ENCODE measurements at places on chromosomes 7 and 10.
A peak's percentile ranks its signal among the peaks of the same experiment; 100 is the strongest.

DNA sequence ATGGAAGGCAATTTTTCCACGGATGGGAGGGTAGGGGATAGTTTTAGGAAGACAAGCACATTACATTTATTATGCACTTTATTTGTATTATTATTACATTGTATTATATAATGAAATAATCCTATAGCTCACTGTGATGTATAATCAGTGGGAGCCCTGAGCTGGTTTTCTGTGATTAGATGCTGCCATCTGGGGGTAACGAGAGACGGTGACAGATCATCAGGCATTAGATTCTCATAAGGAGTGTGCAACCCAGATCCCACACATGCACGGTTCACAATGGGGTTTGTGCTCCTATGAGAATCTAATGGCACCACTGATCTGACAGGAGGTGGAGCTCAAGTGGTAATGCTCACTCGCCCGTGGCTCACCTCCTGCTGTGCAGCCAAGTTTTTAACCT is 103.9 kb upstream of the STK17A start:
- no peak for DNase-seq

DNA sequence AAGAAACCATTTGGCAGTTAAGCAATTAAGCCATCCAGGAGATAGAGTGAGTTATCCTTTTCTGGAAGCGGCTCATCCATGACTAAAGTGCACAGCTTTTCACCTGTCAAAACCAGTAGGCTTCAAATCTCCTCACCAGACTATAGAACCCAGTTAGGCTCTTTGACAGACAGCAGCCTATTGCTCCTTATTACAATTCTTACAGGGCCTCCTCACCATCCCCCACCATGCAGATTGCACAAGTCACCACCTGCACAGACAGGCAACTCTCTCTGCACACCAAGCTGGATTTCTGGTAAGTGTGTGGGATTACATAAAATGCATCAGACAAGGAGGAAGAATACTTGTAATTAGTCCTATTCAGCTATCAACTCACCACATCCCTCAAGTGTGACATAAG is 301.6 kb downstream of the SNX13 start:
- no peak for DNase-seq

DNA sequence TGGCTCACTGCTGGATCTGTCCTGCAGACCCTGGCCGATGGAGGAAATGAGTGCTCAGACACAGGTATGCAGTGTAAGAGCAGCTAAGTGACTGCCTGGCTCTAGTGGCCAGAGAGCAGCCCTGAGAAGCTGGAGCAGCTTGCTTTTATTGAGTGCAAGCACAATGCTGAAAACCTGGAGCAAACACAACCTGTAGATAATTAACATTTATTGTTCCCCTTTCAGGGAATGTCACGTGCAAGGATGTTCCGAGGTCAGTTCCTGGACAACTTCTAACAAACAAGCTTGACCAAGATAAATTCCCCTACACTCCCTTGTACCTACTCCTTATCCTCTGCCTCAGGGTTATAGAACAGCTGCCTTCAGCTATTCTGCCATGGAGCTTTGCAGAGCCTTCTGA is 31.3 kb downstream of the DDC start:
- DNase-seq, result no peak

DNA sequence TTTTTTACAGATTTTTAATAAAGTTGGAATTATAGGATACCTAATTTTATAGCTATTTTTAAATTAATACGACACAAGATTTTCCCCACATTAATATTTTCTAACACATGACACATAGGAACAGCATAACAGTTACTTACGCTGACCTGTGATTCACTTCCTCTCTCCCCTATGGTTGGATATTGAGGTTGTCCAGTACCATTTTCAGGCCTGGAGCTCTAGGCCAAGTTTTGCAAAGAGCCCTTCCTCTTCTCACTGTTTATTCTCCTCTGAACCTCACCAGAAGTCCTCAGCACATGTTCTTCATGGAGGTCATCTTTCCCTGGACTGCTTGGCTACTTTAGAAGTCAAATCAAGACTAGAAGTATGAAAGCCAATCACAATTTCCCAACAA is 28.2 kb downstream of the LYZL1 start:
- no peak for DNase-seq

DNA sequence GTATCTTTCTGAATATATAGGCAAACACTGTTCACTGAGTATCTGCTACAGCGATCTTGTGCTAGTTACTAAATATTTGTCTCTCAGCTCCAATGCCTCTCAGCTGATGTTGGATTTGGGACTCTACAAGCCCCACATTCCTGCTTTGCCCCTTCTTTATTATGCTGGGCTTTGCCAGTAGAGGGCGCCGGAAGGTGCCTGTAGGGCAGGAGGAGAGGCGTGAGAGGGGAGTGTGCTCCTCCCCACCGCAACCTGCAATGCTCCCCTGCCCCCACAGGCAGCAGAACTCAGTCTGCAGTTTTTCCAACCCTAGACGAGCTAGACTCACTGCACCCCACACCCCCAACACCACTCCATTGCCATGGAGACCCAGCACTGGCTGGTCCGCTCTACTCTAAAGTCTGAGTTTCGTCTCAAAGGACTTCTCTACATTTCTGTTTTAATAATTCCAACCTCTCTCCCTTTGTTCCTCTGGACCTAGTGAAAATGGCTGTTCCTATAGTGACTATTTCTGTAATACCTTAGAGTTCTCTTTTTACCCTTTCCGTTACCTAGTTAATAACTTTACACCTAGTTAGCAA is 337.6 kb downstream of the CCSER2 start:
- no peak for DNase-seq

DNA sequence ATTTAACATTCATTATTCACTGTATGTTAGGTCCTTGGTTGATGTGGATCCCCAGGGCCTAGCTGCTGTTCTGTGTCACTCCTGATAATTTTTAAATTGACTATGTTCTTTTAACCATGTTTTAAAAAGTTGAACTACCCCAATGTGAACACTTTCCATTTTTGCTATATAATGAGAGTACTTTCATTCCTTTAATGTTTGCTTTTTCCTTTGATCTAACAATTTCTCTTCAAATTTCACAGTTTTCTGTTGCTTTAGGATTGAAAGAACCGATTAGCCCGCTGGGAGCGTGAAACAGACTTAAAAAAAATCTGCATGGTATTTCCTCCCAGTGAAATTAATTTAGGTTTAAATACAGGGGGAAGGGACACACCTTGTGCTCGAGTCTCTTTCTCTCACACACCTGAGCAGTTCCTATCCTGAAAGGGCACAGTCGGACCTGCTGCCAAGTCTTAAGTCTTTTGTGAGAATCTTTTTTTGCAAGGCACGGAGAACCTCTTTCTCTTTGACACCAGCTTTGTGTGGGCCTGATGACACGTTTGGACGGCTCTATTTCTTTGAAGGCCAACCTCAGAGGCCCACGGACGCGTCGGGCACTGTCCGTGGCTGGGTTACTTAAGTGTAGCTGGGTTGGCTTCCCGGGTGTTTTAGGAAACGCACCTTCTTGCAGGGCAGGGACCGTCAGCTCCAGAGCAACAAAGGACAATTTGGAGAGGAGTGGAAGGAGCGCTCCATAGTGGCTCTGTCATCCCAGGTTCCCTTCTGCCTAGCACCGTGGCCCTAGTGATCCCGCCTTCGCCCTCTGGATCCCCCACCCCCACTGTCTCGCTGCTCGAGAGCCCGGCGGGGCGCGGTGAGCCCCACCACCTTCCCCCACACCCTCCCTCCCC is 1.0 kb upstream of the CHN2 start:
- no peak for DNase-seq

DNA sequence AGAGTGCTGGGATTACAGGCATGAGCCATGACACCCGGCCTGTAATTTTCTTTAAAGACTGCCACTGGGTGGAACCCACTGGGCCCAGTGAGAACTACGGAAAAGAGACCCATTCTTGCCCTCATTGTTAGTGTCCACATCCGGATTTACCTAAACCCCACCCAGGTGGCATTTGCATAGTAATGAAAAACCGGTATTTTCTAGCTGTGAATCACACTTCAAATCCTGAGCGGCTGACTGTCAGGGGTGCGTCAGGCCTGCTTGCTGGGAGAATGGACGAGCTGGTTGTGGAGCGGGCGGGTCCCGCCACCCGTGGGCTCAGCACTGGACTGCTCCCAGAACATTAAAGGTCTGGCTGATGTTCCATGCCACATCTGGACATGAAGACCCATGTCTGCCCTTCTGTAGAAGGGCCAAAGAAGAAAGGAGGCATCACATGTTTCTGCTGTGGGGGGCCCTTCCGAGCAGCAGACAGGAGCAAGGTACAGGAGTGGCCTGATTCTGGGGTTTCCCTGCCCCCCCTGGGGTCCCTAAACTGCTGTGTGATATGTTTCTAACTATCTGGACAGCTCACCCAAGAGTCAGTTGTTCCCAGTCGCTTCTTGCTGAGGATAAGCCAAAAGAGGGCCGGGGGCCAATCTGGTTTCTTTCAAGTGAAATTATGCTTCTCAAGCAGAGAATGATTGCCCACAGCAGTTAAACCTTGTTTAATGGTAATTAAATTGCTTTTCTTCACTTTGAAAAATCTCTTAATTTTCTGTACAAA is 46.4 kb downstream of the KIAA1217 start:
- no peak for DNase-seq

GRCh38 chr7:127692200-127692599 is 40.2 kb downstream of the SND1 start:
- no peak for DNase-seq

DNA sequence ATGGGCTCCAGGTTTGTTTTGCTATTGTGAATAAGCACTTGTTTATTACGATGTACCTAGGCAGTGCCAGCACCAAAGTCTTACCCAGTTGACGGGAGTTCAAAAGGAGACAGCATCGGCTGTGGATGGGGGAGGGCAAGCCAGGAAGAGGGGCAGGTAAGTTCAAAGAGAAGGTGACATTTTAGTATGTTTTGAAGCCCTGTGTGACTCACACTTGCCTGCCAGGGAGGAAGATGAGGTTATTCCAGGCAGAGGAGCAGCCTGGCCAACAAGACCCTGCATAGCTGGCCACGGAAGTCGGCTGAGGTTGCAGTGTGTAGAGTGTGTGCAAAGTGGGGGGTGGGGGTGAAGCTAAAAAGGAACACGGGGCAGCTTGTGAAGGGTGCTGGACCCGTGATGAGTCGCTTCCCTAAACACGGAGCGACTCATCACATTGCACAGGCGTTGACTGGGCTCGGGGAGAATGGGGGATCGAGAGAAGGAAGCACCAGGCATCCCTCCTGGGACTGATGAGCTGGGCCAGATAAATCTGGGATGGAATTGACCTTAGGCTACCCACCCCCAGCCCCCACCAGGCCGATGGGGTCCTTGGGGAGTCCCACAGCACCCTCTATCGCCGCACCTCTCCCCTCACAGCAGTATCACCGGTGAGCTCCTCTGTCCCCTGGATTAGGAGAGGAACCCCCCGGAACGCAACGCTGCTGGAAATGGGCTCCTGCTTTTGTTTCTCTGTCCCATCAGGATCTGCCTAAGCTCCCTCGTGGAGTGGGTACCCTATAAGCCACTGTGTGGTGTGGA is 97.9 kb upstream of the IKZF1 start:
- no peak for DNase-seq

- no peak for DNase-seq
Observed at GRCh38 chr7:148348466-148348865, 242.1 kb upstream of the C7orf33 start.

GRCh38 chr7:124924906-124925305 is 4.7 kb downstream of the POT1 start:
- DNase-seq, result no peak

DNA sequence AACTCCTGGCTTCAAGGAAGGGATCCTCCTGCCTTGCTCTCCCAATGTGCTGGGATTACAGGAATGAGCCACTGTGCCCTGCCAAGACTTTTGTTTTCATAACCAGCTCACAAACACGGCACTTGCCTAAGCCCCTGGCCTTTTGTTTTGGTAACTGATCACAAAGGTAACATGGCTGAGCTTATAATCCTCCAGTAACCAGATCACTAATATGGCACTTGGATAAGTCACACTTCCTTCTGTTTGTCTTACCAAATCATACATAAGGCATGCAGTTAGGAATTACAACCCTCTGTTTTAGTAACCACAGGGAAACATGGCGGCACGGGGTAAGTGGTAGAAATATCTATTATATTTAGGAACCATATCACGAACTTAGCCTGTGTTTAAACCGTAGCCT is 577.1 kb downstream of the CALN1 start:
- no peak for DNase-seq

GRCh38 chr7:69723663-69724062 is 125.4 kb downstream of the AUTS2 start:
- DNase-seq, result no peak

DNA sequence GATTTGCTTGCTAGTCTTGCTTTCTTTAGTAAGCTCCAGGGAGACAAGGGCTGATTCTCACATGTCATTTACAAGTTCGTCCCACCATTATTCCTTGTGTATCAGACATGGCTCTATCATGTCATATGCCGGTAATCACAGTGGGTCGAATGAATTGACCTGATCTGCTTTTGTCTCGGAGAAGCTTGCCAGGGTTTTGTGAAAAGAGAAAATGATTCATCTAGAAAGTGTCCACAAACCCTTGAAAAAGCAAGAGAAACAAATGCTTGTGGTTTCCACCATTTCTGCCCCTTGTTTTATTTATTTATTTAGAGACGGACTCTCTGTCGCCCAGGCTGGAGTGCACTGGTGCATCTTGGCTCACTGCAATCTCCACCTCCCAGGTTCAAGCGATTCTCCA is 278.5 kb downstream of the TCF7L2 start:
- DNase-seq, result no peak

DNA sequence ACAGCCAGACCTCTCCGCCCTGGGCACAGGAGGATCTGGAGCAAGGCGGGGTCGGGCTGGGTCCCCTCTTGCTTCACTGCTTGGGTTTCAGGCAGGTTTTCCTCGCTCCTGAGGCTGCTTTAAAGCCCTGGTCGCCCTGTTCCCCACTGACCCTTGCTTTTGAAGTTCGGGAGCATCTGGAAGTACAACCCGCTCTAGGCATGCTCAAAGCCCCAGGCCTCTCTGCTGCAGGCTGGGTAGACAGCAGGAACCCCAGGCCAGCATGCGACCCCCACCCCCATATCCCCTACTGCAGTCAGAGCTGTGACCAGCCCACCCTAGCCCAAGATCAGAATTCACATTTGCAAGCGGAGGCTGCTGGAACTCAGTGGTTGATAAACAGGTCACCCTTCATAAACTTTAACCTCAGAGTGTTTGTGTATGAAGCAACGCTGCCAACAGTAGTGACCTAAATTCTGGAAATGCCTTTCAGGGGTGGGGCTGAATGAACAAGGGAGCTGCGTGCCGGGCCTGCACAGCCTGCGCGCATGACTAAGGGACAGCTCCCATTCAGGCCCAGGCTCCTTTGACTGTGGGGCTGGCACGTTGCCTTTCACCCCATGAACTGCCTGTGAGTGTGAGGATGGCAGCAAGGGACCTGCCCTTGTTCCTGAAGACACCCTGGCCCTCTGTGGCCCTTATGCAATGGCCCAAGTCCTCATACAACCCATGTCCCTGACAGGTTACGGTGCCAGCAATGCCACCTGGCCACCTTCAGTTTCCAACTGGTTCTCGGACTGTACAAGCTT is 52.5 kb downstream of the PROSER2 start:
- DNase-seq, result peak; percentile 87

DNA sequence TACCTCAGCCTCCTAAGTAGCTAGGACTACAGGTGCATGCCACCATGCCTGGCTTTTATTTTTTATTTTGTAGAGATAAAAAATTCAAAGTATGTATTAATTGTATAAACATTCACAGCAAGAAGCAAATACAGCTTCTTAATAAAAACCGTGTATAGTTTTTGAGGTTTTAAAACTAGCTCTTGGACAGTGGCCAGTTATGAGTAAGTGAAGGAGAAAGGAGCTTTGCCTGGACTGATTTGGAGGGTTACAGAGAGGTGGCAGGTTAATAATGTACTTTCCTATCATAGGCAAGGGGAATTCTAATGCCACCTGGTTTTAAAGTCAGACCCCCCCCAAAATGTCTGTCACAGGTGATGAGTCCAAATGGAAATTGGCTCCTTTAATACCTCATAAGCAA is 43.4 kb downstream of the ZNRF2 start:
- no peak for DNase-seq

All from Right ventricle myocardium inferior (tissue), 1 donor.